ENCODE measurements at places on chromosomes 11 and 22. TPM values are rescaled to one million over a fixed set of nuclear protein-coding genes. Genes with fewer than 3 reads are reported as not detected.

Gene KCNJ4
- not detected for total RNA-seq

Gene PGA5
- 0.19 TPM for total RNA-seq

Gene ARRB1
- total RNA-seq: 19.2 TPM

DNA sequence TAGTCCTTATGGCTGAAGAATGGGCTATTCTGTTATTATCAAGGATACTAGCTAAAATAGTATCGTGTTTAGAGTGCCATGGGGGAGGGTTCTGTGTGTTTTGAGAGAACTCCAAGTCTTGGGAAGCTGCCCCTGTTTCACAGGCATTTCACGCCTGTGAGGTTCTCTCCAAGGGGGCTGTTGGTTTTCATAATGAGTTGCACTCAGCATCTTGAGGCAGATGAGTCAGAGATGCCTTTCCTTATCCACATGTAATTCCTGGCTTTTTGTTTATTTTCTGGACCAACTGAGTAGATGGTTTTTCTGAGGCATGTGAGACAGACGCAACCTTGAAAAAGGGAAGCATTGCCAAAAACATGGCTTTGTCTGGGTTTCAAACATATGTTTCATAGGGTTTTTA, 203.7 kb downstream of the ARHGAP42 start:
- no peak for DNase-seq

- DNase-seq: no peak
These were observed 40.7 kb downstream of the CSTPP1 start for GRCh38 chr11:46977038-46977813.

- DNase-seq: no peak
These were observed 293.5 kb downstream of the MN1 start for GRCh38 chr22:27507935-27508526.

GRCh38 chr22:31278626-31279326, 13.5 kb downstream of the PIK3IP1 start:
- no peak for DNase-seq

GRCh38 chr11:119933584-119933983, 204.3 kb downstream of the TRIM29 start:
- no peak for DNase-seq

- DNase-seq: no peak
These were observed 19.7 kb downstream of the OR51E2 start for GRCh38 chr11:4677948-4678347.

DNA sequence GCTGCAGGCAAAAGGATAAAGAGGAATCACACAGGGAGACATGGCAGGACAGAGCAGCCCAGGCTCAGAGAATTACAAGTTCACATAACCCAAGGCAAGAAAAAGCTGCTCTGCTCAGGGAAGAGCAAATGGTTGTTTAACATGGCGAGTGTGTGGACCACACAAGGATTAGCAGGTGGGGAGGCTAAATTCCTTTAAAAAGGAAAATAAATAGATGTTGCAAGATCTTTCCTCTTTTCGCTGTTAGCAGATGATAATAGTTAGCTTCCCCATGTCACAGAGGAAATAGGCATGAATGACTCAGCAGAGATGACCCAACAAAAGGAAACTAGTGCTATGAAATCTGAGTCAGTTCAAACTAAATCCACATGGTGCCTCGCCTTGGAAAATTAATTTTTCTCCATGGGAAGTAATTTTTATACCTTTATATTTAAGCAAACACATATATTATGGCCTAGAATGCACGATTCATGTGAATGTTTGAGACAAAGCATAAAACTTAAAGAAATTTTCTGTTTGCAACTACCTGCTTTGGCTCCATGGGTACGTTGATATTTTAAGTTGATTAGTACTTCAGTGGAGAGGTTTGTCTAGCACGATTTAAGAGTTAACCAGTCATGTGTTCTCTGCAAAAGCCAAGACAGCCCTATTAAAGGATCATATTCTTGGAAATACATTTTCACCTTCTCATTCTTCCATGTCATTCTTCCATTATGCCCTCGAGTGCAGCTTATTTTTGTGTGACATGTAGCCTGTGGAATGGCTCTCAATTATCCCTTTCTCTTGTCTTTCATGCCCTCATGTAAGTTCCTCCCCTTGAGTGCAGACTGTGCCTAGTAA, 38.5 kb upstream of the FJX1 start:
- DNase-seq: no peak

GRCh38 chr22:37291559-37292298, 9.4 kb downstream of the CYTH4 start:
- no peak for DNase-seq

GRCh38 chr11:68021167-68021787, 9.2 kb upstream of the NDUFS8 start:
- DNase-seq: no peak

DNA sequence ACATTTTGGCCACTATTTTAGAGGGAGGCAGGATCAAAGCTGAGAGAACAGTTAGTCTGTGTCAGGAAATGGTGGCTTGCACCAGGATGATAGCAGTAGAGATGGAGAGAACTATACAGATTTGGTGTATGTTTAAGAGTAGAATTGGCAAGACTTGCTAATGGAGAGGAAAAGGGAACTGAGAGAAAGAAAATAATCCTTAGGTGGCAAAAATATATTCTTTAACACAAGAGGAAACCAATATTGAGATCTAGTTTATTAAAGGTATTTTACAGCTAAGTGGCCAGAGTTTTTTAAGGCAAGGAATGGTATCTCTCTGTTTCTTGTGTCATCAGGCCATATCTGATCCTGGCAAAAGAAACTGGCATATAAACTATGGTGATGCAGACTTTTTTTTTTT, 278.8 kb downstream of the TMEM135 start:
- DNase-seq: no peak

DNA sequence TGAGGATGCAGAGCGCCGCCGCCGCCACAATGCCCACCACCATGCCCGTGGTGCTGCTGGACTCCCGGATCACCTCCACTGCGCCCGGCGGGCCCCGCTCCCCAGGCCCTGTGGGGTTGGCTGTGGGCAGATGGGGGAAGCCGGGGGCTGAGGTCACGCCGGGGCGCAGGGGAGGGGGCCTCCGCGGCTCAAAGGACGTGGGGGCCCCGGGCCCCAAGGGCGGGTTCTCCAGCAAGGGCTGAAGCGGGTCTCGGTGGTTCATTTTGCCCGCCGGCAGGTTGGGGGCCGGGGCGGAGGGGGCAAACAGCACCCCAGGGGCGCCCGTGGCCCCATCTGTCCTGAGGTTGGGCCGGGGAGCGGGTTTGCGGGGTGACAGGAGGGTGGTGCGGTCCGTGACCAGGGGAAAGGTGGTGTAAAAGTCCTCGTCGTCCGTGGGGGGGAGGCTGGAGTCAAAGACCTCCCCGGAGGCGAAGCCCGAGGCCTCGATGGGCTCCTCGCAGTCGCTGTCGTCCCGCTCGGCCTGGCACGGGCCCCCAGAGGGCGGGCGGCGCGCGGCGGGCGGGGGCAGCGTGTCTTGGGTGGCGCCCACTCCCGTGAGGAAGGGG, 16.5 kb downstream of the SLC22A12 start:
- DNase-seq: no peak

DNA sequence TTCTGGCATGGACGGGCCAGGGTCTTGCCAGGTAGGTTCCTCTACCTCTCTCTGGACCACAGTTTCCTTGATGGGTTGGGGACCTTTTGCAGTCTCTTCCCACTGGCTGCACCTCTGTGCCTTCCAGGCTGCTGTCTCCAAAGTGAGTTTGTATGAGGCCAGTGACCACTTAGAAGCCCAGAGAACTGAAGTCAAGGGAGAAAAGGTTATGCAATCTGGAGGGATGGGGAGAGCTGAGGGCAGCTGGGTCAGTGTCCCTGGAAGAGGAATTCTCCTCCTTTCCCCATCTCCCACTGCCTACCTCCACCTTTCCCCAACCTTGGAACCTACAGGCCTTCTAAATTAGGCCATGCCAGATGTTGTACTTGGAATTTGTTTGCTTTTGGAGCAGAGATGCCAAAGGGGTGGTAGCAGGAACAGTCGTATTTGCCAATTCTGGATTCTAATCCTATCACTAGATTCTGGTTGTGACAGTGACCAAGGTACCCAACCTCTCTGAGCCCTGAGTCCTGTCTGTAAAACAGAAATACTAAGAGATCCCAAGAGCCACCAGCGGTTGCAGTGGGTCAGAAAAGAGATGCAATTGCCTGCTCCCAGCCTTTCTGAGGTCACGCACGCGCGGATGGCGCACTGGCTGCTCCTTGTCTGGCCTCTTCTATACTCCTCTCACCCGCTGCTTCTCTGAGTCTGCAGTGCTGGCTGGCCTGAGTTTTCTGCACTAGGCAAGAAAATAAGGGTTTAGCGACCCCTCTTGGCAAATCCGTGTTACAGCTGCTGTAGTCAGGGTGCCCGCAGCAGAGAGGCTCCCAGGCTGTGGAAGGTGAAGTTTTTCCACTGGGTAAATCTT, 10.7 kb upstream of the ACCSL start:
- DNase-seq: no peak

DNA sequence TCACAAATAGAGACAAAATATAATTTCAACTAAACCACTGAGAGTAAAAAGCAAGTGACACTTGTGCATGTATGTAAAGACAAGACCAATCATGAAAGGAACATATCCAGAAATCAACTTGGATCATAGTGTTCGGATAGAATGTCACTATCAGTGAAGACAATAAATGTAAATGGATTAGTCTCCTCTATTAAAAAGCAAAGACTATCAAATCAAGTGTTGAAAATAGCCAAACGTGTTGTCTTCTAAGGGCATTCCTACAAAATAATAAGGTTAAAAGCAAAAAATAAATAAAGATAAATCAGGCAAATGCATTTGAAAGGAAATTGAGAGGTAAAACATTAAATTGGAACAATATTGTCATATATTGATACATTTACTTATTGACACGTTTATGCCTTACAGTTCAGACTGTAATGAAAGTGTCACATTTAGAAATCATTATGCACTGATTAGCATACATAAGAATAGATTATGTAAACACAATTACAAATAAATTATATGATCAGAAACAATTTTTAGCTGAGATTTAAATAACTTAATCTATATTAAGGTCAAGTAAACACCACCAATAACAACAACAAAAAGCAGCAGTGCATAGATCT, 1100.1 kb downstream of the BRD1 start:
- no peak for DNase-seq

- no peak for DNase-seq
These were observed 118.5 kb upstream of the APOA1 start for GRCh38 chr11:116955949-116956348.

- no peak for DNase-seq
These were observed 97.1 kb upstream of the SYT13 start for GRCh38 chr11:45383224-45383623.

- no peak for DNase-seq
These were observed 21.2 kb downstream of the ARRB1 start for GRCh38 chr11:75330291-75330690.

DNA sequence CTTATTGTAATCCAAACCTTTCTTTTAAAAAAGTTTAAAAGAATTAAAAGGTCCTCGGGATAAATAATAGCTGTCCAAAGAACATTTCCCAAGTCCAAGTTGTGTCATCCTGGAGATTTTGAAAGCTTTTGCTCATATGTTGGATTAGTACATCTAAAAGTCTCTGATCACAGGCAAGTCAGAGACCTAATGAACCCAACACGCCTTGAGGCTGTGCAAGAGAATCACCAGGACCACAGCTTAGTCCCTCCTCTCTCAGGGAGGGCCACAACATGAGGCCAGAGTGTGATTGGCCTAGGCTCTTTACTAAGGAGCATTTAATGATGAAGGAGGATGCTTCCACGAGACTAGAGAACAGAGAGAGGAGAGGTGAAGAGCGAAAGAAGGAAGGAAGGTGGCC, 98.7 kb upstream of the OR5AK2 start:
- DNase-seq: no peak

DNA sequence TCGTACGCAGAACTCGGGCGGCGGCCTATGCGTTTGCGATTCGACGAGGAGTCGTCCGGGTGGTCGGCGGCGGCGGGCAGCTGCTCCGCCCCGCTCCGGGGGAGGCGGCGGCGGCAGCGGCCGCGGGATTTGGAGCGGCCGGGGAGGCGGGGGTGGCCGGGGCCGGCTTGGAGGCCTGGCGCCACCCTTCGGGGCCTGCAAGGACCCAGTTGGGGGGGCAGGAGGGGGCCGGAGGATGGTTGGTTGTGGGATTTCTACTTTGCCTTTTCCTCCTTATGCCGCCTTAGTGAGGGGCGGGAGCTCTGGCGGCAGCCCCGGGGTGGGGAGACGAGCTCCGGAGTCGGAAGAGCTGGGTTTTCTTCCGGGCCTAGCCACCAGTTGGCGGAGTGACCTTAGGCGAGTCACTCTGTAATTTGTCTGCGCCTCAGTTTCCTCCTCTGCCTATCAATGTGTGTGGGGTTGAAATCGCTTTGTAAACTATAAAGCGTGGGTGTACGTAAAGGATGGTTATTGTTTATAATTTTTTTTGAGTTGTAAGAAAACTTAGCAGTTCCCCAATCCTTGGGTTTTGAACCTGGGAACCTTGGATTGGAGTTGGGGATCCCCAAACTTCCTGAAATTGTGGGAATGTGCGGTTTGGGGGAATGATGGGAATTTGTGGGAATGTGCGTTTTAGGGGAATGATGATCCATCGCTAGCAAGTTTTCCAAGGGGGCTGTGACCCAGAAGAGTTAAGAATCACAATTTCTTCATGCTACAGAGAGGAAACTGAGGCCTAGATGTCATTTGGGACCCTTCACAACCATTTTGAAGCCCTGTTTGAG, 679 bp downstream of the TUG1 start:
- DNase-seq: no peak
